ENCODE measurements at places on chromosomes 3 and 15.

DNA sequence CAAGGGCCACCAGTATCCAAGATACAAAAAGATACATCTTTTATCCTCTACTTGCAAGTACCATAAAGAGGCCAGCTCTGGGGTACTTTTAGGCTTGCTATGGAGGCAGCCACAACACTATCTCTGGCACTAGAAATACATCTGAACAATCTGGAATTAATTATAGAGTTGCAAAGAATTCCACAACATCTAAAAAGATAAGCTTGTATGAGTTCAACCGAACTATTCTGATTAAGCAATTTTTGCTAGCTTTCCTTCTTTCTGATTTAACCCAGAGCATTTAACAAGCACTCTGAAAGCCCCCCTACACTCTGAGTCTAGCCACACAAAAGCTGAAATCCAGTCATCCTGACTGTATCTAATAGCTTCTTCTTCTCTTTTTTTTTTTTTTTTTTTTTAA, 95.4 kb downstream of the FRMD5 start:
- DNase-seq = peak; percentile 28

DNA sequence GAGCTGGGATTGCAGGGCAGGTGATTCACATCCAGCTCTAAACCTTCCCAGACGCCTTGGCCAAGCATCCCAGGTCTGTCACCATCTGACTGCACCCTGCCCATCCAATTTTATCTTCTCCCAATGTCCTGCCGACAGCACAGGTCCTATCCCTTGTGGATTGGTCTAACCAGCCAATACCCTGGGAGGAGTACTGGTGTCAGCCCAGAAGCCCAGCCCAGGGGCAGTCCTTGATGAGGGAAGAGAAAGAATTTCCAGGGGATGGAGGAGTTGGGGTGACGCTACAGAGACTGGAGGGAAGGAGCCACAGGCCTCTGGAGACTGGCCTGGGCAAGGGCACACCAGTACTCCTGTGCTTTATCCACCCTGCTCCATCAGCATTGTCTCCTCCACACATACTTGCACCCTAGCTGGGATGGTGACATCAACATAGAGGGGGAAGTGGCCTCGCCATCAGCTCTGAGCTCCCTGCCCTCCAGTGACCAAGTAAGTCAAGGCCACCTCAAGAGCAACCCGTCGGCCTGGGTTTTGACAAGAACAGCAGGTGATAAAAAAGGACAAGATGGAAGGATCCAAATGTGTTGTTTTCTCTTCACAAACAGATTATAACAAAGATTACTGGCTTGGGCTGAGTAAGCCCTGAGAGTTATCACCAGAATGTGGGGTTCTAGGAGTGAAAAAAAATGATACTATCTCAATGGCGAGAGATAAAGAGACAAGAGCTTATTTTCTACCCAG, 114.6 kb downstream of the AQP9 start:
- no peak for DNase-seq

GRCh38 chr3:61625429-61625828, 64.1 kb downstream of the PTPRG start:
- DNase-seq = no peak

- DNase-seq = no peak
Observed at GRCh38 chr3:30081904-30082303, 524.5 kb upstream of the TGFBR2 start.

DNA sequence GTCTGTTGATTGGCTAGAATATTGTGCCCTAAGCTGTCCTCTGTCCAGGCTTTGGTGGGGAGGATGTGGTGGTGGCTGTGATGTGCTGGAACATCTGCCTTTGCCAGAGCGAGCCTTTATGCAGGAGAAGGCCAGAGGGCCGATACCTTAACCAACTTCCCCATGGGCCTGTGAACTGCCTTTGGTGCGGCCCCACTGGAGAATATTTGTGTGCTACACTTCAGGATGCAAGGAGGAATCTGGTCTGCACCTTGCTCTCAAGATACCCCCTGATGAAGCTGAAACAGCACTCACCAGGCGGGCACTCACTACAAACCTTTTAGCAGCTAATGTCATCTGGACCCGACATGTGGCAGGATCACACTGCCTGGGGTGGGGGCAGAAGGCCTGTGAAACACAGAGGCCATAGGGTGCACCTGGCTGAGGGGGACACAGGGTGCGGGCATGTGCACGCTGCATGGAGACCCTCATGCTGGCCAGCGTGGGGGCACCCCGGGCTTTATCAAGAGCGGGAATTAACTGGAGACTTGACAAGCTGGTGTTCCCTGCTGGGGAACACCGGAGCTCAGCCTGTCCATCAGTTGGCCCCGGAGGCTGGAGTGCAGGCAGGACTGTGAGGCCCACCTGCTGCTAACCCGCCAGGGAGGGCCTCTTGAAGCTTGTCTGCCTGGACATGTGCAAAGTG, 16.4 kb downstream of the PRR23E start:
- DNase-seq = no peak

- no peak for DNase-seq
Observed at GRCh38 chr3:10238345-10239183, 9.7 kb upstream of the TATDN2 start.
